ENCODE measurements at places on chromosomes 13 and 19. TPM values are rescaled to one million over a fixed set of nuclear protein-coding genes. Genes with fewer than 3 reads are reported as not detected.
A peak's percentile ranks its signal among the peaks of the same experiment; 100 is the strongest.

ATG4D gene
- 46.9 TPM for total RNA-seq

CNFN gene
- not detected for total RNA-seq

GRCh38 chr13:45623516-45624090 is 8.1 kb upstream of the ERICH6B start:
- DNase-seq, result no peak

- DNase-seq, result peak; percentile 66
These were observed 12.1 kb upstream of the CEACAM8 start for GRCh38 chr19:42606660-42607351.

- DNase-seq, result no peak
These were observed 337.6 kb upstream of the SLITRK5 start for GRCh38 chr13:87333599-87333998.

GRCh38 chr19:40217934-40218890 is at the start of gene TTC9B:
Gene TTC9B, minus strand, starts transcription at chr19:40218384. Its CDS starts 3 bp downstream, at chr19:40218381.
- DNase-seq, result peak; percentile 67

DNA sequence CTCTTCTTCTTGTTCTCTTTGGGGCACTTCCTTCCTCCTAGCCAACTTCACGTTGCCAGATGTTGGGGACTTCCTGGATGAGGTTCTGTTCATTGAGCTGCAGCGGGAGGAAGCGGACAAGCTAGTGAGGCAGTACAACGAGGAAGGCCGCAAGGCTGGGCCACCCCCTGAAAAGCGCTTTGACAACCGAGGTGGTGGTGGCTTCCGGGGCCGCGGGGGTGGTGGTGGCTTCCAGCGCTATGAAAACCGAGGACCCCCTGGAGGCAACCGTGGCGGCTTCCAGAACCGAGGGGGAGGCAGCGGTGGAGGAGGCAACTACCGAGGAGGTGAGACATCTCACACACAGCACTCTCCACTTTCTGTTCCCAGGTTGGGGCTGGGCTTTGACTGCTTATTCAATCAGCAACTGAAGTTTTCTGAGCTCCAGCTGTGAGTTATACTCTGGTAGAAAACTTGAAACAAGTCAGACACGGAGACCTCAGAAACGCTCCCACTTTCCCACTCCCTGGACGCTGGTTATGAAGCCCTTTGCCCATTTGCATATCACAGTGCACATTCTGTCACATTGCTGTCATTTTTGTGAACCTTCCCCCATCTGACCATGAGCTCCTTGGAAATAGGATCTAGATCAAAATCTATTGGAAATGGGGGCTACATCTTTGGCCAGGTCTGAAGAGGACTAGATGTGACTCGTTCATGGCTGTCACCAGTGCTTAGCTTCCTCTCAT is 7.2 kb upstream of the CCDC97 start:
- peak; percentile 83 for DNase-seq

DNA sequence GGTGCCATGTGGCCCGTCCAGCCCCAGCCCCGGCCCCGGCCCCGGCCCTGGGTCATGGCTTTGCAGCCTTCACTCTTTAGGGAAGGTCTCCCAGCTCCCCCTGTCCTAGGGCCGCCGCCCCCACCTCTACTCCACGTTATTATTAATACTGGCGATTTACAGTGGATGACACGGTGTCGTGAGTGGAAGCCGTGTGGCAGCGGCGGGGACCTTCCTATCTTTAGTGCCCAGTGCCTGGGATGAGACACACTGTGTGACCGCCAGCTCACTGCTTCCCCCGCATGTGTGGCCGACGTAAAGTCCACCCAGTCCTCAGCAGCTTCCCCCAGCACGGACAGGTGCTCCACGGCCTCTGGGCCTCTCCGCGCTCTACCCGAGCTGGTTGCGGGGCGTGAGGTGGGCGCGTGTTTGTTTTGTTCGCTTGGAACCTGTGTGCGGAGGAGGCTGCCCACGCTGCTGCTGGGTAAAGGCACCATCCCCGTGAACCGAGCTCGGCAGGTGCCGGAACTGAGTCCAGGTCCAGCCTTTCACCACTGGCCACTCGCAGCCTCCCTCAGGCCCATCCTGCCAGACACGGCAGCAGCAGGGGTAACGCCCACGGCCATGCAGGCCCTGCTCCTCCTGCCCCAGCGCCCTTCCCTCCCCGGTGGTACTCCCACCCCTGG is 70.9 kb upstream of the MCF2L start:
- DNase-seq, result no peak

- DNase-seq, result no peak
These were observed 44.2 kb upstream of the RNF113B start for GRCh38 chr13:98221234-98221633.

DNA sequence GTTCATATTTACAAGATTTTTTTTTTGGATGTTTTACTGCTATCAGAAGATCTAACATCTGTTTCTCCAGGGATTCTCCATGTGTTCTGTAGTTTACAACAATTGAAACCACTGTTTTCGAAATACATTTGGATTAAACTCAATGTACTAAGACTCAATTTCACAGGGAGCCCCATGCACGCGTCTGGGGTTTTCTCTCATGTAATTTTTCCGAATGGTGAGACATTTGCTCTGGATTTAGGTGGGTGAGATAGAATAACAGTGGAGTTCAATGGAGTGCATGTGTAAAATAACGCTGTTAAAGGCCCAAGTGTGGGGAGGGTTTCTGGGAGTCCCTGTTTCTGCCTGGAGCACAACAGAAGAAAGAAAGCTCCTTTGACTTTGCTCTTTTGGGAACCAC is 330.3 kb downstream of the TSHZ3 start:
- DNase-seq, result no peak

Measured in activated CD8-positive, alpha-beta T cell treated with anti-CD3 and anti-CD28 coated beads, Interleukin-2, amount 10 ng/mL, durations not matched to agents 7 days and 5 days (primary cell).